NCI-H1436 (cell line): ENCODE measurements at places on chromosomes 7 and 10.

DNA sequence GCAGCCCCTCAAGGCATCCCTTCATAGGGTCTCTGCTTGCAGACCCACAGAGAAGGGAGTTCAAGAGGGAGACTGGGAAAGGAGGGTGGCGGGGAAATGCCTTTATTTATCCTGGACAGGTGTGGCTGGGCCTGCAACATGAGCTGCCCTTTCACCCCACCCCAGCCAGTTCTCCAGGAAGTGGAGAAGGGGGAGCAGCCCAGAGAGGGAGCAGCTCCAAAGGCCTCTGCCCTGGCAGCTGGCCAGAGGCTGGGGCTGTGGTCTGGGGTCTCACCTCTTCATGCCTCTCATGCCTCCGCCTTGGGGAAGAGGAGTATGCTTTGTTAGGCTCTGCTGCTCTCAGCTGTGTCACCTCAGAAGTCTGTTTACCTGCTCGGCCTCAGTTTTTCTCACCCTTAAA is 3.1 kb downstream of the LDB3 start:
- no peak for DNase-seq

DNA sequence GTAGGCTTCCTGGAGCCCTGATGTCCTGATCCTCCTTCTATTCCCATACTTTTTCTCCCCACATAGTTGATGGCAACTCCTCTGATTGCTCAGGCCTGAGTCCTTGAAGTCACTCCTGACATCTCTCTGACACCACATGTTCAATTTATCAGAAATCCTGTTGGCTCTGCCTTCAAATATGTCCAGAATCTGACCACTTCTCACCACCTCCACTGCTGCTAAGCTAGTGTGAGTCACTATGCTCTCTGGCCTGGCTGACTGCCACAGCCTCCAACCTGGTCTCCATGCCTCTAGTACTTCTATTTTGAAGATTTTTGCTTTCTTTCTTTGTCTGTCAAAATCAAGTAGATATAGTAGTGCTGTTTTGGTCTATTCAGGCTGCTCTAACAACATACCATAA is 53.0 kb downstream of the TMEM229A start:
- no peak for DNase-seq

GRCh38 chr10:63940277-63940922 is 419.2 kb downstream of the REEP3 start:
- DNase-seq = no peak

GRCh38 chr7:90896458-90896857 is 300.3 kb downstream of the CDK14 start:
- DNase-seq = no peak

- no peak for DNase-seq
These were observed 60.7 kb upstream of the TM9SF3 start for GRCh38 chr10:96647466-96647865.
